Activated naive CD8-positive, alpha-beta T cell treated with anti-CD3 and anti-CD28 coated beads for 36 hours (primary cell): ENCODE measurements at places on chromosomes 11 and 22. TPM values are rescaled to one million over a fixed set of nuclear protein-coding genes. Genes with fewer than 3 reads are reported as not detected.

GRCh38 chr22:49934891-49935557 is 16.6 kb downstream of the CRELD2 start:
- peak; percentile 90 for DNase-seq

- no peak for DNase-seq
These were observed 99.6 kb downstream of the KIAA1671 start for GRCh38 chr22:25051983-25052710.

- DNase-seq, result no peak
These were observed 2.1 kb downstream of the INCENP start for GRCh38 chr11:62125881-62126280.

Gene HIC2
- total RNA-seq, result 5.4 TPM

DNA sequence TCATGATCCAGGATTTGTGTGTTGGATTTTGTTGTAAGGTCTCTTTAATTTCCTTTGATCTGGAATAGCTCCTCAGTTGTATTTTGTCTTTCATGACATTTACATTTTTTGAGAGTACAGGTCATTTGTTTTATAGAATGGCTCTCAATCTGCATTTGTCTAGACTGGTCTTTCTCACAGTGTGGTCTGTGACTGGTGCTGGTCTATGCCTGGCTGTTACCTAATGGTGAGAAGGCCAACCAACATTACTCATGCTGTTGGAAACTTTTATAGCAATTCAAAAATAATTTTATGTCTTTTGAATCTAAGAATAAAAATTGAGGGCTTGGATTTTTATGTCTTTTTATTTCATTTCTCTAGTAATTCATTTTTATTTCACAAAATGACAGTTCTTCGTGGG is 3.9 kb upstream of the NCR3LG1 start:
- no peak for DNase-seq

- DNase-seq, result no peak
These were observed 28.3 kb upstream of the USP47 start for GRCh38 chr11:11813288-11813962.

DNA sequence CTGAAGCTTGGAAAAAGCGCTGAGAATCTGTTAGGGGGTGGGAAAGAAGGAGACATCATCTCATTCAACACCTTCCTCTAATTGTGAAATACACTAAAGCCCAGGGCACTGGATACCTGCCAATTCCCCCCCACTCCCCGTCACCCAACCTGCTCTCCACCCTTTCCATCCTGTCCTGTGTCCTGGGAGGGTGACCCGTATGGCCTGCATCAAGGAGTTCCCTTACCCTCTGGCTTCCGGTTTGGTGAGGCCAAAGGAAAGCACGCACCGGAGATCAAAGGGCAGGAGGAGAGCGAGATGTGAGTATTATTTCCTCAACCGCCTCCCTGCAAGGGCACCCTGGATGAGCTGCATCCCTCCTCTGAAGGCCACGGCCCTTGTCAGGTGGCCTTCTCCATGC is 65.0 kb upstream of the PTPRJ start:
- peak; percentile 17 for DNase-seq

Gene TH
- total RNA-seq, result not detected

GRCh38 chr11:57318178-57318577 is 6.6 kb downstream of the TNKS1BP1 start:
- DNase-seq, result no peak

Gene FAM180B
- not detected for total RNA-seq

GRCh38 chr22:32926600-32926999 is 125.1 kb downstream of the TIMP3 start:
- DNase-seq, result no peak

DNA sequence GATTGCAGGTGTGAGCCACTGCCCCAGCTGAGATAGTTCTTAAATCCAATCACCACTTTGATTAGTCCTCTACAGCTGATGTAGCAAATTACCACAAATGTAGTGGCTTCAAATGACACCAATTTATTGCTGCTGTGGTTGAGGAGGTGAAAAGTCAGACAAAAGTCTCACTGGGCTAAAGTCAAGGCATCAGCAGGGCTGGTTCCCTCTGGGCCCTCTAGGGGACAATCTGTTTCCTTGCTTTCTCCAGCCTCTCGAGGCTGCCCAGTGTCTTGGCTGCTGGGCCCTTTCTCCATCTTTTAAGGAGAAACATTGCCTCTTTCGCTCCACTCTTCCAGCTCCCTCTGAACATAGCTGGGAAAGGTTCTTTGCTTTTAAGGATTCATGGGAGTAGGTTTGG is 50.5 kb upstream of the SHANK2 start:
- DNase-seq, result no peak

GRCh38 chr11:20368438-20368837 is 4.9 kb downstream of the HTATIP2 start:
- DNase-seq, result no peak

Gene TSGA10IP
- total RNA-seq, result not detected

DNA sequence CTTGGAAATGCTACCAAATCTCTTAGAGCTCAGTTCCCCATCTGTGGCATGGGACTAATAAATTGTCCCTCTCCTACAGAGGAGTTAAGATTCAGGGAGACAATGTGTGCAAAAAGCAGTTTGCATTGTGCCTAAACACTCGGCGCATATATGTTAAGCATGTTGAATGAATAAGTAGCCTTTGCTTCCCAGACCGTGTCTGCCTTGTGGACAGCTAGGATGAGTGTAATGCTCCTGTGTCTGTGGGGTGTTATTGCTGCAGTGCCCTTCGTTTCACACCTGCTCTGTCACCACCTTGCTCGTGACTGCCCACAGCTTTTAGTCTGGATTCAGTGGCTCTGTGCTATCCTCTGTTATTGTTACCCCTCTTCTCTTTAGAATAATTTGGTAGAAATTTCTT is 14.1 kb downstream of the ENDOD1 start:
- no peak for DNase-seq

Gene RASSF10
- total RNA-seq, result not detected

Gene C22orf15
- total RNA-seq, result 0.74 TPM

Gene ABTB2
- 1.4 TPM for total RNA-seq

DNA sequence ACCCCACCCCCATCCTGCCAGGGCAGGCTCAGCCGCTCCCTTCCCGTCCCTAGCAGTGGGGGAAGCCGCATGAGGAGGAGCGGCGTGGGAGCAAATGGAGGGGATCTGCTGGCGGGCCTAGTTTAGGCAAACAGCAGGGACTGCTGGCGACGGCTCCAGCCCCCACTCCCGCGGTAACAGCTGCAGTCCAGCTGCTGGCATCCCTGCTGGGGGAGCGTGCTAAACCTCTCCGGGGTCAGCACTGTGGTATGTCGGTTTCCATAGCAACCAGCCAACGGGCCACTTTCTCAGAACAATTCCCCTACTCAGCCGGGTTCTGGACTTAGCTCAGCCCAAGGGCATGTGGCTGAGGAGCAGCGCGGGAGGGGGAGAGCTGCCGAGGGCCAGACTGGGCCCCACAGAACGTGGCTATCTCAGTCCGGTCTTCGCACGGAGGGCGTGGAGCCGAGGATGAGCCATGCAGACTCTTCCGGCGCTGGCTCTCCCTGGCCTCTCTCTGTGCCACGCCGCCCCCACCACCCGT is 98.8 kb downstream of the PKNOX2 start:
- no peak for DNase-seq

DNA sequence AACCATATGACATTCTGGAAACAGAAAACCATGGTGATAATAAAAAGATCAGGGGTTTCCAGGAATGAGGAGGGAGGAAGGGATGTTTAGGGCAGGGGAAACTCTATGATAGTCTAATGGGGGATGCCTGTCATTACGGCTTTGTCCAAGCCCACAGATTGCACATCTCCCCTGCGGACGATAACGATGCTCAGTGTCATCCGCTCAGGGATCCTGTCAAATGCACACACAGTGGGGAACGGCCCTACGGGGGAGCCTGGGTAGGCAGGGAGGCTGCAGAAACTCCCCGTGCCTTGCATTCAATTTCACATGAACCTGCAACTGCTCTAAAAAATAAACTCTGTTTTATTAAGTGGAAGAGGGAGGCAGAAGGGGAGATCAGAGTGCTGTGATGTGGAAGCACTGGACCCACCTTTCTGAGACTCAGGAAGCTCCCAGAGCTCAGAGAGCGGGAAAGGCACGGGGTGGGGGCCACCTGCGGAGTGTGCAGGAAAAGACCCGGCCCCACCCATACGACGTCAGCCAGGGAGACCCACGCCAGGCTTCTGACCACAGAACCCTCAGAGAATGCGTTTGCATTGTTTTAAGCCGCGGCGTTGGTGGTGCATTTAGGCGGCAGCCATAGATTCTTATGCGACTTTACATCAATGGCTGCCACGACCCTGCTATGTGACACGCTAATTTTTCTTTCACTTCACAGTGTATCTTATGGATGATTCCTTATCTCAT is 543.5 kb downstream of the BRD1 start:
- no peak for DNase-seq

- DNase-seq, result no peak
These were observed 22.8 kb downstream of the DHCR7 start for GRCh38 chr11:71425409-71425808.

- no peak for DNase-seq
These were observed 404.0 kb downstream of the GUCY1A2 start for GRCh38 chr11:106614262-106614661.

Gene C11orf86
- not detected for total RNA-seq

Gene FIBIN
- total RNA-seq, result not detected

Gene RIC3
- 11.7 TPM for total RNA-seq

Gene OR52E8
- total RNA-seq, result not detected

- DNase-seq, result no peak
These were observed 66.7 kb downstream of the SYN3 start for GRCh38 chr22:32991353-32992101.

GRCh38 chr11:8717876-8718753 is 35.5 kb downstream of the RPL27A start:
- no peak for DNase-seq

Gene EXPH5
- total RNA-seq, result 2.5 TPM
